ENCODE measurements at places on chromosomes 2 and 18.

DNA sequence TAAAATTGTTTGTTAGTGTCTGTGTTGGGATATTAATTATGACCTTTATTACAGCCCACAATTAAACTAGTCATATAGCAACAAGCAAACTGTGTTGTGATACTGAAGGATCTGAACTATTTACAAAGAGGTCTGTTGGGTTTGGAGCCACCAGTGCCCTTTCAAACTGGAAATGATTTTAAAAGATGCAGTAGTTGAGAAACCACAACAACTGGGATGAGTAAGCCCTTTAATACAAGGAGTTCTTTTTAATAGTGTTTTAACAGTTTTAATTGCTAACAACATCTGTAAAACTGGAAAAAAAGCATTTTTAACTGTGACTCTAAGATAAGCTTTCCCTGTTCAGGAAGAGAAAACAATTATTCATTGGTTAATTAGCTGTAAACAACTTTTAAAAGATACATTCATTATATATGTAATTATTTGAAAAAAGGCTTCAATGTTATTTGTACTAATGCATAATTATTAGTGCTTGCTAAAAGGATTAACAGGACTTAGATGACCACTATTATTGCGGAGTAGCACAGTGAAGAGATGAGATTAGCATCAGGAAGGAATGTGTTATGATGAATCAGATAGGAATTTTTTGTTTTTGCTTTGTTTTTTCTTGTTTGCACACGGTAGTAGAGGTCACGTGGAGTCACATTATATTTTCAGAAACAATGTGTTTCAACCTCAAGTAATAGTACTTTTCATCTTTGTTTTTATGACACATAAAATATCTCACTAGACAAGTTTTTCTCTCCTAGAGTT, 392.7 kb upstream of the FANCL start:
- peak; percentile 12 for DNase-seq

DNA sequence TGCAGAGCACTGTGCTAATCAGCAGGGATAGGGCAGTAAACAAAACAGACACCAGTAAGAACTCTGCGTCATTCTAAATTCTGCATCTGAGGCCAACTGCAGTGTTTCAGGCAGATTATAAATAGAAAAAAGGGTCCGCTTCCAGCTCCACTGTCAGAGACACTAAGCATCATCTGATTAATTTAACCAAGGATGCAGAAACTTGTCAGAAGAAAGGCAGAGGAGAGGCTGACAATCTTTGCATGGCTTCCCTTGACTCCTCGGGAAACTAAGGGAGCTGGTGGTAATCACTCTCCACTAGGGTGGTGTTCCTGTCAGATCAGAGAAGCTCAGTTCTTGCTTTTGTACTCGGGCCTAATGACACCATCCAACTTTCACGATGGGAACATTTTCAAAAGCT, 123.5 kb downstream of the DNAH6 start:
- DNase-seq, result no peak

DNA sequence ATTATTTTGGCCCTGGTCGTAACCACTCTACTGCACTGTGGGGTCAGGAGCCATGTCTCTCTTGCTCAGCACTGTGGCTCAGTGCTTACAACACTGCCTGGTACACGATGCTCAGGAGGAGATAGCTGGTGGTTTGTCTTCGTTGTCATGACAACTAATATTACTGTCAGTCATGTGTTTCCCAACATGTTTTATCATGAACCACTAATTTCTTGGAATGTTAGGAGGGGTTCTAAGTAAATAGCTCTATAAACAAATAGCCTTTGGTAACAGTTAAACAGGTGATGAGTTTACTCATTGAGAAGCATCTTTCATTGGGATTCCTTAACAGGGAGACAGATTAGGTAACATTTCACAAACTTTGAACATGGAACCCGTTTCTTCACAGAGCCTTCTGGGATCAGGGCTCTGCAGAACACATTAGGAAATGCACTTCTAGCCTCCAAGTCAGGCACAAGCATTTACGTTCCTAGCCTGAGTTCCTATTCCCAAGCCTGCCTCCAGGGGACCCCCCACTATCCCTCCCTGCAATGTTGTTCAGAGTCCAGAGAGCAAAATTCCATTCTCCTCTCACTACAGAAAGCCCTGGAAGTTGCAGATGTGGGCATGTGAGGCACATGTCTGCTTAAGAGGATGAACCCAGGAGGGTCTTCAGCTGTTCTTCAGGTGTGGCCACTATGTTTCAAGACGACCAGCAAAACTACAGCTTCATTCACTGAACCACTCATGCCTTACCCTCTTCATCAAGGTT, 6.4 kb upstream of the RBM44 start:
- DNase-seq, result no peak

GRCh38 chr2:96737251-96737650, 2.6 kb downstream of the LMAN2L start:
- DNase-seq, result no peak

- no peak for DNase-seq
These were observed 87.5 kb upstream of the MSH2 start for GRCh38 chr2:47315475-47315874.

DNA sequence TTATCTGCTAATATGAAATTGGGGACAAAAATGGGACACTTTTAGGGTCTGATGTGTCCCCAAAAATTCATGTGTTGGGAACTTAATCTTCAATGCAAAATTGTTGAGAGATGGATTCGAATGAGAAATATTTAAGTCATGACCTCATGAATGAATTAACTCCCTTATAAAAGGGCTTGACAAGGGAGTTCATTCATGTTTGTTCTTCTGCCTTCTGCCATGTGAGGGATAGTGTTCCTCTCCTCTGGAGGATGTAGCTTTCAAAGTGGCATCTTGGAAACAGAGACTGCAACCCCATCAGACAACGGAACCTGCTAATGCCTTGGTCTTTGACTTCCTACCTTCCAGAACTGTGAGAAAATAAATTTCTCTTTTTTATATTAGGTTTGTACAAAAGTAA, 89.2 kb upstream of the LINC00305 start:
- DNase-seq, result no peak

DNA sequence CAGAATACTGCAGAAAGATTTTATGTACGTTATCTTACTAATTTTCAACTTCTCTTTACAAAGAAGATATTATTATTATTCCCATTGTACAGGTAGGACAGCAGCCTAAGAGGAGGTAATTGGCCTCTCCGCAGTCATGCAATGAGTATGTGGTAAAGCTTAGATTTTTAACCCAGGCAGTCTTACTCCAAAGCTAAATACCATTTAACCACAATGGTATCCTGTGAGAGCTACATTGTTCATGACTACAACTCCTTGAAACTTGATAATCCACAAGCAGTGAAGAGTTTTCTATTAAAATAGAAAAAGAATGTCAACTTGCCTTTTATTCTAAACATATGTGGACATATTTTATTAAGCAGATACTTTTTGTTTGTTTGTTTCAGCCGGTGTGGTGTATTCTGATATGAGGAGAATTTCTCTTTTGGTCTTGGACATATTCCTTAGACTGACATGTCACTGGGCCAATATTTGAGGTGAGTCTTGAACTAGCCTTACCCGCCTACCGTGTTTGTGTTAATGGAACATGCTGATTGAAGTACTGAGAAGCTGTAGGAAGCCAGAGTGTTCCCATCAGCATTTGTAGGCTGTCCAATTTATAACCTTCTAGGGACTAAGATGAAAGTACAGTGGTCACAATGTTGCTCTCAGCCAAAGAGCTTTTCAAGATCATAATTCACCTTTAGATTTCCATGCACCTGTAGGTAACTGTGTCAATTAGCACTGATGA, 293.9 kb upstream of the DCC start:
- no peak for DNase-seq

GRCh38 chr2:47264143-47264542, 109.0 kb upstream of the STPG4 start:
- no peak for DNase-seq

- DNase-seq, result no peak
These were observed 212.5 kb upstream of the SMAD2 start for GRCh38 chr18:48142994-48143393.

DNA sequence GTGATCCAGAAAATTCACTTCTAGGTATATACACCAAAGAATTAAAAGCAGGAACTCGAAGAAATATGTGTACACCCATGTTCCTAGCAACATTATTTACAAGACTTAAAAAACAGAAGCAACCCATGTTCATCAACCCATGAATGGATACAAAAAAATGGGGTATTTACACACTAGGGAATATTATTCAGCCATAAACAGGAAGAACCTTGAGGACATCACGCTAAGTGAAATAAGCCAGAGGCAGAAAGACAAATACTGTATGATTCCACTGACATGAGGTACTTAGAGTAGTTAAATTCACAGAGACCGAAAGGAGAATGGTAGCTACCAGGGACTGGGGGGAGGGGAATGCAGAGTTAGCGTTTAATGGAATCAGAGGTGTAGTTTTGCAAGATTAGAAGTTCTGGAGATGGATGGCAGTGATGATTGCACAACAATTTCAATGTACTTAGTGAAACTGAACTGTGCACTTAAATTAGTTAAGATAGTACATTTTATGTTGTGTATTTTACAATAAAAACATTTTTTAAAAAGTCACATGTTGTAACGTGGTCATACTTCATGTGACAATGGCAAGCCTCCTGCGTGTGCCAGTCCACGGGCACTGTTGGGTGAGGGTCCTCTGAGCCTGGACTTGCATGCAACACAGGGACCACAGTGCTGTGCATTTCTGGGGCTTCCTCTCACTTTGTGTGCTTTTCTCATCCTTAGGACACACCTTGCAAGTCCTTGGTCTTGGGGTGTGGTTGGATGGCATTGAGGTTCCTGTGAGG, 206.1 kb upstream of the HDAC4 start:
- no peak for DNase-seq

DNA sequence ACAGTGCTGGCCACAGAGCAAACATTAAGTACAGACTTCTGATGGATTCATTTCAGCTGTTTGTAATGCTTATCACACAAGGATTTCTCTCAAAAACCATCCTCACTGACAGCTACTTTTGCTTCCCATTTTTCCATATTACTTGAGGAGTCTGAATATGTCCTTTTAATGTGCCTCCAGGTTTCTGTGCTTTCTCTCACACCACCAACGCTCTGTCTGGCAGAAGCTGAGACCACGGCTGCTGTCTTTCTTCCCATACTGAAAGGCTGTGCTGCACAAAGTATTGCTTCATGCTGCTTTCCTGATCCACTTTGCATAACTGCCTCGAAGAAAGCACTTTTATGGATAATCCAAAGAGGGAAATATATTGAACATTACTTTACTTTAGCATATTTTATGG, 312.1 kb upstream of the ZEB2 start:
- DNase-seq, result no peak

DNA sequence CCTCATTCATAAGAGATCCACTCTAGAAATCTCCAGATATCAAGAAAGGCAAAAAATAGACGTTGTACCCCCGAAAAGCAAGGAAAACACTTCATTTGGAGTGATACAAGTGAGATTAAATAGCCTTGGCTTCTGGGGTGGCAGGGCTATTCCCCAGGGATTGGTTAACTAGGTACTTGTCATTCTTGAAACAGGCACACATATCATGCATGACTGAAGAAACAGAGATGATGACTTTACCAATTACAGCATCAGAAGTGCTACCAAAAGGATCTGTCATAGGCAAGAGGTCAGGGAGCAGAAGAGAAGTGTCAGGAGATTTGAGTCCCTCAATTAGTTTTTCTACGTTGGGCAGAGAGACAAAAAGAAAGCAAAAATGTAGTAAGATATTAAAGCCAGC, 45.2 kb upstream of the NFU1 start:
- no peak for DNase-seq

DNA sequence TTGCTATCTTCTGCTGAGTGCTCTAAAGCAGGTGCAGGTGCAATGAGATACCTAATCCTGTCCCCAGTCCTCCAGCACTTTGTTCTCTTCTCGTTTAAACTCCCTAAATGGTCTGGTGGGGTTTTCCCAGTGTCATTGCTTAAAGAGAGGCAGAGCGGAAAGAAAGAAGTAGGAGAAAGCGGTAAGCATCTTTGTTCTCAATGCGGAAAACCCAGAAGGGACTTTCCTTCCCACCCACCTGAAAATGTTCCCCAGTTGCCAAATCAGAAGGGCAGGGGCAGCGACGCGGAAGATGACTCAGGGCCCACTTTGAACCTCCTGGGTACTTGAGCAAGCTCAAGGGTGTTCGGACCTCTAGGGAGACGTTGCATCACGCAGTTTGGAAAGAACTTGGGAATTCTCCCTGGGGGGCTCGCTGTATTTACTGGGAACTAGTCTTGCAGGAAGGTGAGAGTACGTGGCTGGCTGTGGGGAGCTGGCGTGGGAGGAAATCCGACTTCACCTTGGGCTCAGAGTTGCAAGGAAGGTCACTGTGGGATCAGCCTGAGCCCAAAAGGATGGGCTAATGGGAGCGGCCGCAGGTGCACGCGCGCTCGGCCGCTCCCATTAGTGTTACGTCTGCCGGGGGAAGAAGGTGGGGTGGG, 589 bp upstream of the SGPP2 start:
- no peak for DNase-seq

GRCh38 chr2:178819992-178820391, 12.8 kb upstream of the TTN start:
- no peak for DNase-seq

Data from A549 (cell line).